ENCODE measurements at places on chromosomes 4 and X.

DNA sequence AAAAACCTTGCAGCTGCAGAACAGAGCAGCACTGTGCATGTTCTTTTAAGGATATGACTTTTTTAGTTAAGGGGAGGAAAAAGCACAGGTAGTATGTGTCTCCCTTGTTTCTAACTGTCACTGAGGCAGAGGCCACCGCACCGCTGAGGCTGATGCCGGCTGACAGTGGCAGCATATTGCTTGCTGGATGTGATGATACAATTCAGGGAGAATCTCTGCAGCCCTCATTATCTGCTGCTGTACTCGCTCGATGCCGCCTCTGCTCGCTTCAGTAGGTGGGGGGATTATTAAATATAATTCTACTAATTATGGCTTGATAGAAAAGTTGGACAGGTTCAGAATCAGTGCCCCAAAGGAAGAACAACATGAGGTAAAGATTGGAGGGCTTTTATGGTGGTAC lies 378.8 kb upstream of the NOCT start:
- DNase-seq = no peak

GRCh38 chrX:8981723-8982122 lies 52.2 kb downstream of the FAM9B start:
- DNase-seq = no peak

DNA sequence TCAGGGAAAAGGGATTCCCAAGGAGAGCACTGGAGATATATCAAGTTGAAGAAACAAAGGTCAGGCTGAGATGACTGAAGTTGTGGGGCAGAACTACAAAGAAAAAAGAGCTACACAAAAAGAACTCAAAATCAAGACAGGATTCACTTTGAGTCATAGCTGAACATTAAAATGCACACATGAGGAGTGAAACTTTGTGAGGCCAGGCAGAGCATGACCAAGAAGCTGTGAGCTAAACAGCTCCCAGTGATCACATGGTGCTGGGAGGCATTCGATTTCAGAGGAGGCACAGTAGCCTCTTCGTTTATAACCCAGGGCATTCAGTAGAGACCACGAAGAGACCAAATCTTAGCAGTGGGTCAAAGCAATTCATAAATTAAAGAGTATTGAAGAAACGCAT lies 145.3 kb downstream of the ATRX start:
- no peak for DNase-seq

- no peak for DNase-seq
Measured at GRCh38 chr4:51825341-51825740, 17.6 kb upstream of the DCUN1D4 start.

DNA sequence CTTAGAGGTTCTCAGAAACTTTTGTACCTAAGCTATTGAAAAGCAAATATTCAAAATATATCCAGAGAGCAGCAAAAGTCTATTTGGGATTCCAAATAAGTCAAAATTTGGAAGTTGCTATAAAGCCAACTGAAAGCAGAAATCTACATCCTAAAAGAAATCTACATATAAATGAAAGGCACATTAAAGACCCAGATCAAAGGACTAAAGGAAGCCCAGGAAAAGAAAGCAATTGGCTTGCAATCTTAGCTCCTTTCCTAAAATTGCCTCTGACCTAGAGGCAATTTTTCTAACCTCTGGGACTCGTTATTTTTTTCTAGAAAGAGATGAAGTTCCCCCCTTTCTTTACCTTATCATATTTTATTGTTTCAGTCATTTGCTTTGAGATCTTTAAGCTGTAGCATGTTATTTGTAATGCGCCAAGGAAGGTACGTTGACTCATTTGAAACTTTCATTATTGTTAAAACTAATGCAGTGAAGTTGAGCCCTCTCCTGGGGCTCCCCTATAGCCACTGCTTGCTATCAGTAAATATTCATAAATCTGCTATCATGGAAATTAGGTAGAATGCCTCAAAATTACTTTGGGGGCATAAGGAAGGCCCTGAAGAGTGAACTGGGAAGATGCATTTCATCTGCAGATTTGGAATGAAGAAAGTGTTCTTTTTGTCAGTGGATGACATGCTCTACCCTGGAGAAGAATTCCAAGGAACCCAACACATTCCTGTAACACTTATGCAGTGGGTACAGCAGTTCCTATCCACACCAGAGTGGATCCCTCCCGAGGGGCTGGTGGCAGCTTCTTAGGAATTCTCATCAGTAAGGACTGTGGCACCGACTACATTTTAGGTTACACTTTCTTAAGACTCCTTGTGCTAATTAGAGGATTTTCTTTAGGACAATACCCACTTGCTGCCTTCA lies 177.8 kb upstream of the IGFBP7 start:
- no peak for DNase-seq

- no peak for DNase-seq
Measured at GRCh38 chrX:773292-774025, 142.9 kb downstream of the SHOX start.

- DNase-seq = no peak
Measured at GRCh38 chrX:96682516-96682915, 2.1 kb upstream of the DIAPH2 start.

DNA sequence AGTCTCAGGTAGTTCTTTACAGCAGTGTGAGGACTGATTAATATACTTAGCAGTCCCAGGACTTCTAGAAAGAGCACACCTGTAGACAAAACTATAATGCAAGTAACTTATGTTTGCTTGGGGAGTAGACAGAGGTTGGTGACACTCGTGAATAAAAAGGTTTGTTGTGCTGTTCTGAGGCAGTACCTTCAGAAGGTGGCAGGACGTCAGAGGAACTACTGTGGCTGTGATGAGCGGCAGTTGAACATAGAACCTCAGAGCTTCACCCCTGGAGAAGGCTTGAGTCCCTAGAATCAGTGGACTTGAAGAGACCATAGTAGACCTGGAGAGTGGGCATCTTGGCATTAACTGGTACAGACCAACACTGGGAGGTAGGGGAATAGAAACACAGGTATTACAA lies 3.3 kb upstream of the GBA3 start:
- no peak for DNase-seq
